Activated CD8-positive, alpha-beta memory T cell treated with anti-CD3 and anti-CD28 coated beads, Interleukin-2, amount 50 U/mL, for 4 hours (primary cell): ENCODE measurements at places on chromosomes 5 and 9.

DNA sequence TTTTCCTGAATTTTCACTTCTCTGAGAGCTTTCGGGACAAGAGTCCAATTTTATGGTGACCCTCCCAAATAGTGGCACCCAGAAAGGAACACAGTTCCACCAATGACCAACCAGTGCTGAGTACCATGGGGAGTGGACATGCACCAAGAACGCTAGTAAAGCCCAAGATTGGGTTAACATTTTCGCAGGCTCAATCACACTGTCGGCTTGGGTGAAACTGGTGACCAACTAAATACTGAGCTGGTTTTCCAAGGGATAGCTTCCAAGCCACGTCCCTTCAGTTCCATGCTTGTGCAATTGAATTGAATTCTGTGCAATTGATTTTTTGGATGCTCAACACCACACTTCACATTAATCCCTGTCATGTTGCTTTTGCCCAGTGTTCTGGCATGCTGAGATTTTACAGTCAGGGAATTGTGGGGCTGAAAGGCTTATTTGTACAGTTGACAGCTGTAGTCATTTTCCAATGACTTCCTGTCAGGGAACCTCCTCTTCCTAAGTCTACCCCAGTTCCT lies 37.6 kb upstream of the TRMT10B start:
- DNase-seq: no peak

DNA sequence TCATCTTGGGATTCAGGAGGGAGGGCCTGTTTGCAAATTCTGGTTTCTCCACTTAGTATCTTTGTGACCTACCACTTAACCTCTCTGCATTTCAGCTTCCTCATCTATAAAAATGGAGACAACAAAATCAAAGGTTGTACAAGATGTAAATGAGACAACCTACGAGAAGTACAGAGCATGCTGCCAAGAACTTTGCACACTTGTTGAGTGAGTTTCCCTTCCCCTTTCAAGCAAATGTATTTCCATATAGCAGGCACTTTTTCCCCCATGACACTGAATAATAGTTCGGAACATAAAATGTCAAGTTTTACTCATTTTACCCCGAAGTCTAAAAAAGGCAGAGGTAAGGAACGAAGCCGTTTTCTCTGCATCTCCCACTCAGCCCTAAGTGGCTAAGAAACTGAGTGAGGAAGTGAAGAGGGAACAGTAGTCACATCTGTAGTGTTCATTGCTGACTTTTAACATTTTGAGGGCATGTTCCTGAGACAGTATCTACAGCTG lies 159.0 kb downstream of the TLE1 start:
- no peak for DNase-seq

DNA sequence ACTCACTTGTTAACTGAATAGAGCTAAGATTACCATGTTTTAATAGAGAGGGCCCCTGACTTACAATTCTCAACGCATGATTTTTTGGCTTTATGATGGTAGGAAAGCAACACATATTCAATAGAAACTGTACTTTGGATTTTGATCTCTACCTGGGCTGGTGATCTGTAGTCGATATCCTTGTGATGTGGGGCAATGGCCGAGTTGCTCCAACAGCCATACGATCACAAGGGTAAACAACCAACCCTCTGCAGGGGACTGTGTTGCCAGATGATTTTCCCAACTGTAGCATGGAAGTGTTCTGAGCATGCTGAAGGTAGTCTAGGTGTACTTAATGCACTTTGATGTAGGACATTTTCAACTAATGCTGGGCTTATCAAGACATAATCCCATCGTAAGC lies 36.5 kb downstream of the NSUN2 start:
- no peak for DNase-seq

DNA sequence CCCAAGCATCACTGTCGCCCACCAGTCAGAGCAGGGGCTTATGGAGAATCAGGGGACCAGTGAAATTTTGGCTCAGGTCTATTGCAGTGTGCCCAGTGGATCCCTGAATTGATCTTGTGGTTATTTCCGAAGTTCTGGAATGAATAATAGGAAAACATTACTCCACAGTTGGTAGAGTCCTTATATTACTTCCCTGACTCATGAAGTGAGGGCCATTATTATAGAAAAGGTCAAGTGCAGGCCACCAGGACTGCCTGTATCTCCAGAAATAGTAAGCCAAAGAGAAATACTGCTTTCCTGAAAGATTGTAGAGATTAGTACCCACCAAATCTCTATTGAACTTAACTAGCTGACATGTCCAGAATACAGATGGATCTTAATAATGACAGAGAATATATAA lies 335.0 kb downstream of the NPR3 start:
- no peak for DNase-seq

GRCh38 chr5:54944364-54944763 lies 41.0 kb downstream of the ESM1 start:
- DNase-seq: peak; percentile 41

GRCh38 chr9:71223953-71224538 lies 102.6 kb upstream of the TRPM3 start:
- no peak for DNase-seq
